ENCODE measurements at places on chromosomes 13 and 19. TPM values are rescaled to one million over a fixed set of nuclear protein-coding genes. Genes with fewer than 3 reads are reported as not detected.

Gene NCAN
- 238 TPM for total RNA-seq

Gene IZUMO2
- total RNA-seq, result not detected

Gene CGB8
- not detected for total RNA-seq

Gene ZNF773
- total RNA-seq, result 17.0 TPM

Gene ANKRD24
- total RNA-seq, result 8.9 TPM

Gene SCGB2B2
- 1.2 TPM for total RNA-seq

Gene C19orf67
- total RNA-seq, result not detected

Gene ZNF667
- 22.6 TPM for total RNA-seq

Gene NUDT19
- 4.4 TPM for total RNA-seq

Gene TMC4
- total RNA-seq, result 0.49 TPM

Gene CXCL17
- total RNA-seq, result not detected

Gene KMT5C
- 5.9 TPM for total RNA-seq

Gene GRIK5
- 37.1 TPM for total RNA-seq

Gene ZNF728
- total RNA-seq, result under 0.01 TPM

Gene OVOL3
- total RNA-seq, result not detected

Gene TUBB4A
- 116 TPM for total RNA-seq

Gene MEGF8
- 56.5 TPM for total RNA-seq

Gene FSD1
- total RNA-seq, result 24.6 TPM

Gene ADGRE3
- total RNA-seq, result not detected

Gene DPF1
- total RNA-seq, result 35.4 TPM

Gene ZNF442
- total RNA-seq, result 5.4 TPM

Gene ZNF507
- 26.8 TPM for total RNA-seq

Gene PSG1
- not detected for total RNA-seq

Gene RFX1
- total RNA-seq, result 2.7 TPM

Gene TM9SF2
- total RNA-seq, result 102 TPM

Gene CABP5
- not detected for total RNA-seq

Gene BCAM
- 7.9 TPM for total RNA-seq

Gene TCF3
- 19.4 TPM for total RNA-seq

Gene TSKS
- total RNA-seq, result not detected

Gene ZNF555
- 17.0 TPM for total RNA-seq

Gene HSPB6
- total RNA-seq, result 0.25 TPM

Gene IGFL4
- 2.5 TPM for total RNA-seq

Gene JAK3
- total RNA-seq, result 0.98 TPM

Gene POGLUT2
- total RNA-seq, result 7.9 TPM

Gene CEACAM7
- total RNA-seq, result not detected

Gene SIGLECL1
- not detected for total RNA-seq

Gene DOCK6
- 2.5 TPM for total RNA-seq

Gene REXO1
- total RNA-seq, result 9.6 TPM

Gene SULT2A1
- total RNA-seq, result not detected

Gene FXYD7
- 10.1 TPM for total RNA-seq

Gene RAB8A
- 26.1 TPM for total RNA-seq

Gene DMKN
- total RNA-seq, result 0.49 TPM

Gene DIRAS1
- total RNA-seq, result 21.4 TPM

Gene SBSN
- total RNA-seq, result not detected

Gene FCAR
- total RNA-seq, result 0.98 TPM

Data from temporal lobe (tissue), 4 donors.